ENCODE measurements at places on chromosomes 3 and 15. TPM values are rescaled to one million over a fixed set of nuclear protein-coding genes. Genes with fewer than 3 reads are reported as not detected.

The ADAMTSL3 gene
- not detected for total RNA-seq

The ZBED2 gene
- total RNA-seq: 0.14 TPM

The ZMYND10 gene
- 0.23 TPM for total RNA-seq

- H3K27ac ChIP-seq: no peak overlapping the region
- no peak for DNase-seq
- no peaks in the 10 kb centered on the region for H3K36me3 ChIP-seq
- H3K27me3 ChIP-seq: no peaks in the 10 kb centered on the region
These were observed 55.5 kb downstream of the ST6GAL1 start for GRCh38 chr3:186985661-186986364.

DNA sequence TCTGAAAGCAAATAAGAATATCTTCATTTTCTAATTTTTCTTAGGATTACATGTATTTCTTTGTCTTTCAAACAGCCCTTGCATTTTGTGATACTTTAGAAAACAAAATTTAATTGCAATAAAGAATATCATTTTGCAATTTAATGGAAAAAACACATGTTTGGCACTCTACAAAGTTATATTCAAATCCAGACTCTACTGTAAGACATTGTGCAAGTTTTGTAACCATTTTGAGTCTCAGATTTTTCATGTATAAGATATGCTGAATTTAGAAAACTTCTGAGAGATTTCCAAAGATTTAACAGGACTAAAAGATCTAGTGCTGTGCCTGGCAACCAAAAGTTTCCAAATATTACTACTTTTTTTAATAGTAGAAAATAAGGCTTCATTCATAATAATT is 187.1 kb upstream of the AGTR1 start:
- no peaks in the 10 kb centered on the region for H3K36me3 ChIP-seq
- H3K27ac ChIP-seq: no peak overlapping the region
- no peak for DNase-seq
- H3K27me3 ChIP-seq: no peaks in the 10 kb centered on the region

DNA sequence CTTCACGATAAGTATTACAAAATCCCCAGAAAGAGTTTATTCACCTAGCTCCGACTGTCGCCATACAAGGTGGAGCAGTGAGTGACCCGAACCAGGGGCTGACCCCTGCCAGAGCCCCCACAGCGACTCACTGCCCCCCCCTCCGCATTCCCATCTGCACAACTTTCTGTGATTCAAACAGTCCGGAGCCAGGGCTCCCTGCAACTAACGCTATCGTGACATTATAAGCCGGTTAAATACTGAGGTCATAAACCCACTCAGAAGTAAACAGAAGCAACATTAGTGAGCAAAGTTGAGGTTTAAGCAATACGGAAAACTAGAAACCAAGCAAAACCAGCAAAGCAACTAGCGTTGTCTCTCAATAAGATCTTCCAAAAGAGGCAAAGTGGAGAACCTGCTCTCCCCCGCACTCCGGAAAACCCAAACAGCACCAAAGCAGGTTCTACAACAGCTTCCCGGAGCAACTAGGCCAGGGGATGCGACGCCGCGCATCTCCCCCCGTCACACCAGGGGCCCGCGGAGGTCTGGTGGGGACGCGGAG is 642 bp downstream of the SCAP start:
- DNase-seq: no peak
- H3K4me1 ChIP-seq: peaks cover 12% of the 10 kb centered on the region
- H3K4me3 ChIP-seq: peak overlapping the region; percentile 74
- peak overlapping the region; percentile 82 for H3K27ac ChIP-seq
- no peaks in the 10 kb centered on the region for H3K27me3 ChIP-seq
- H3K36me3 ChIP-seq: no peaks in the 10 kb centered on the region

GRCh38 chr15:36469311-36469966 is 110.0 kb upstream of the CDIN1 start:
- H3K4me3 ChIP-seq: no peak overlapping the region
- no peak for DNase-seq
- H3K27ac ChIP-seq: no peak overlapping the region
- H3K36me3 ChIP-seq: no peaks in the 10 kb centered on the region

DNA sequence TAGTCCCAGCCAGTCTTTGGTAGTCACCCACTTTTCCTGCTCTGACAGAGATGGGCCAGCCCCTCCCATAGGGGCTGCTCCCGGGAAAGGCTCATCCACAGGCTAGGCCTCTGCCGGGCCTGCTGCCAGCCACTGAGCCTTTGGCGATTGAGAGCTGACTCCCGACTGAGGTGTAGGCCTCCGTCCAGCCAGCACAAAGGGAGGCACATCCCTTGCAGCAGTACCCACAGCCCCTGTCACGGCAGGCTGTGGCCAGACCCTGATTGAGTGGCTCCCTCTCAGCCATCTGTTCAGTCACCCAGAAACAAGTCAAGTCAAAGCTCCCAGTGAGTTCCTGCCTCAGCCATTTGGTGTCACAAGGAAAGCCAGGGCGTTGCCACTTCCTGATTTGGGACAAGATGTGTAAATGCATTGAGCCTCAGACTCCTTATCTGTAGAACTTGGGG is 6.2 kb upstream of the PAK6 start:
- no peak for DNase-seq
- H3K36me3 ChIP-seq: peaks cover 2% of the 10 kb centered on the region
- H3K4me3 ChIP-seq: no peak overlapping the region
- H3K4me1 ChIP-seq: peaks cover 6% of the 10 kb centered on the region
- H3K27ac ChIP-seq: no peak overlapping the region

Data from Caco-2 (cell line).